Fibroblast of mammary gland (primary cell): ENCODE measurements at places on chromosomes 11 and 22.
A peak's percentile ranks its signal among the peaks of the same experiment; 100 is the strongest.

DNA sequence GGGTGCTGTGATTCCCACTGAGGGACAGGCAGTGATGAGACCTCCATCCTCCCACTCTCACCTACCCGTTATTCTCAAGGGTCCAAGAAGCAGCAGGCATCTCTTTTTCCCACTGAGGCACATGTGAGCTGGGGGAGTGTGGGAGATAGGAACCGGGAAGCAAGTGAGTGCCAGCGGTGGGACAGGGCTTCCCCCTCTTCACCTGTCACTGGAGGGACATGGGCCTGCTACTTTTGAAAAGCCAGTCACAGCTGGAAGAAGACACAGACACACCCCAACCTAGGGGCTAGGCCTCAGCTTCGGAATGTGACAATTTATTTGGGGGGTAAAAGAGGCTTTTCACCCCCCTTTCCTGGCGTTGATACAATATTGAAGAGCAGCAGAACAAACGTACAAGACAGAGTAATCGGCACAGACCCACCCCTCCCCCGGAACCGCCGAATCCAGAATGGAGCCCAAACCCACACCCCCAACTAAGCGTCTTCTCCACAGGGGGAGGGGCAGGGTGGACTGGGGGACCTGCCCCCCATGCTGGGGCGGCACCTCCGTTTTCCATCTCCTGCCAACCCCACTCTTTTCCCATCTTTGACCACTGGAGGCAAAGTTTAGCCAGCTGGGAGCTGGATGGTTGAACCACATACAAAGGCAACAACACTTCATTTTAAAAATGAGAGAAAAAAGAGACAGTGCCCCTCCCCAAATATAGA lies 10.7 kb downstream of the CBX6 start:
- DNase-seq = peak; percentile 25

DNA sequence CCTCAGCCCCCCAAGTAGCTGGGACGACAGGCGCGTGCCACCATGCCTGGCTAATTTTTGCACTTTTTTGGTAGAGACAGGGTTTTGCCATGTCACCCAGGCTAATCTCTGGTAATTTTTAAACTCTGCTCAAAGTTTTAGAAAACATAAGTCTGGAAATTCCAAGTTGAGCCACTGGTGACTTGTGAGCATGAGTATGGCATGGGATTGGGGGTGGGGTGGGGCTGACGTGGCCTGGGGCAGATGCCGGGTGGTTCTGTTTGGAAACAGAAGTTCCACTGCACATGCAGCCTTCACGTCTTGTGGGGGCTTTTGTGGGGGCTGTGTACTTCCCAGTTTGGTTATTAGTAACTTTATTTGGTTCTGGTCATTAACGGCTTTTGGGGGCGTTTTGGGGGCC lies 67.3 kb downstream of the PTPRJ start:
- DNase-seq = no peak

DNA sequence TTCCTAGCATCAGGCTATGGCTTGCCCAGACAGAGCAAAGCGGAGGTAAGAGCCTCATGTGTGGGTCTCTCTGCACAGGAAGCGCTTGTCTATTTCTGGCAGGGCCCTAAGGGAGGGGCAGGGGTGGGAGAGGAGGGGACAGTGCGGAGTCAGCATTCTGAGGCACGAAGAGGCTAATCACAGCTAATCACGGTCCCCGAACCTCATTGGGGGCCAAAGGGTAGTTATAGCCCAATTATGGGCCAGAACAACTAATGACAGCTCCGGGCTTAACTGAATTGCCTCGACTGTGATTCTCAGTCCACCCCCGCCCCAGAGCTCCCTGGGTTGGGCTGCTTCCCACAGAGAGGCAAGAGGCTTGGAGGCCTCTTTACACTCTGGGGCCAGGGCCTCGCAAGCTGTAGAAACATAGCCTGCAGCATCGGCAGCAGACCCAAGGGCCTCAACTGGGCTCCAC lies 72.7 kb upstream of the PRDM11 start:
- no peak for DNase-seq

GRCh38 chr22:26565181-26565580 lies 24.8 kb downstream of the TPST2 start:
- no peak for DNase-seq

GRCh38 chr11:117863383-117863782 lies 13.1 kb downstream of the FXYD6 start:
- no peak for DNase-seq

- peak; percentile 44 for DNase-seq
Observed at GRCh38 chr22:41021613-41022454, 70.6 kb upstream of the EP300 start.
